ENCODE measurements at places on chromosomes 4 and X. TPM values are rescaled to one million over a fixed set of nuclear protein-coding genes. Genes with fewer than 3 reads are reported as not detected.

DNA sequence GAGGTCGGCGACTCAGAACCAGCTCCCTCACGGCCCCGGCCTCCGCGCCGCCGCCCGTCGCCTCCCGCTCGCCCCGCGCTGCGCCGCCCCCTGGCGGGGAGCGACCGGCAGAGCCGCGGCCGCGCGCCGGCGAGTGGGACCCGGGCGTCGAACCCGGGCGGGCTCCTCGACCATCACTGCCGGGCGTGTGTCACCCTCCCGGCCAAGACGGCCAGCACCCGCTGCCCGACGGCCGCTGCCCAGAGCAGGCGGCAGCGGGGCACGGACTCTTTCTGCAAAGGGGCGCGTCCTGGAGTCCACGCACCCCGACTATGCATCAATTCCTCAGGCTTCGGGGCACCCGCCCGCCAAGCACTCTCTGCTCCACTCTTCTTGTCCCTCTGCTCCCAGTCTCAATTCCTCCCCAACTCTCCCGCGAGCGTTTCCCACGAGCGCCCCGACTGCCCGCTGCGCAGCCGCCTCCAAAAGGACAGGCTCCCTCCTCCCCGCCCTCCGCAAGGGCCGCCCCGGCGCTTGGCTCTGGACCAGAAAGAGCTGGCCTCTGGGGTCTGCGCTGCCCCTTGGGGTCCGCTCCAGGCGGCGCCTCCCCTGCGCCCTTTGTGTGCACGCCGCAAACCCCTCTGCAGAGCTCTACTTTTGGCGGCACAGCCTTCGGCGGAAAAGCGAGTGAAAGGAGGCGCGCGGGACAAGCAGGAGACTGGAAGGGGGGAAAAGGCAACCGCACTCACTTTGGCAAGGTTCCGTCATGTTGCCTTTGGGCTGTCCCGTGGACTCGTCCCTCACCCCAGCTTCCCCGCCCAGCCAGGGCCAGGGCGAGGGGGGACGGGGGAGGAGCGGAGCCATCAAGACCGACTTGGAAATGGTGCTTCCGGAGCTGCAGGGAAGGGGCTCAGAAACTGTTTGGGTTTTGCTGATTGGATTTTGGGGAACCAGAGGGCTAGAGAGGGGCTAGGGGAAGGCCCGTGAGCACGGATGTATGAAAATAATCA lies 1.0 kb downstream of the PDE5A start:
- peak; percentile 51 for DNase-seq
- peaks cover 29% of the 10 kb centered on the region for H3K4me1 ChIP-seq
- H3K4me3 ChIP-seq = peak overlapping the region; percentile 64
- H3K36me3 ChIP-seq = no peaks in the 10 kb centered on the region
- no peak overlapping the region for H3K27ac ChIP-seq

- H3K4me1 ChIP-seq = no peaks in the 10 kb centered on the region
- peaks cover 14% of the 10 kb centered on the region for H3K27me3 ChIP-seq
- no peak for DNase-seq
- no peak overlapping the region for H3K27ac ChIP-seq
- H3K4me3 ChIP-seq = no peak overlapping the region
Measured at GRCh38 chr4:114599231-114599902, 760 bp downstream of the UGT8 start.

Gene MBNL3
- total RNA-seq = 14.0 TPM

DNA sequence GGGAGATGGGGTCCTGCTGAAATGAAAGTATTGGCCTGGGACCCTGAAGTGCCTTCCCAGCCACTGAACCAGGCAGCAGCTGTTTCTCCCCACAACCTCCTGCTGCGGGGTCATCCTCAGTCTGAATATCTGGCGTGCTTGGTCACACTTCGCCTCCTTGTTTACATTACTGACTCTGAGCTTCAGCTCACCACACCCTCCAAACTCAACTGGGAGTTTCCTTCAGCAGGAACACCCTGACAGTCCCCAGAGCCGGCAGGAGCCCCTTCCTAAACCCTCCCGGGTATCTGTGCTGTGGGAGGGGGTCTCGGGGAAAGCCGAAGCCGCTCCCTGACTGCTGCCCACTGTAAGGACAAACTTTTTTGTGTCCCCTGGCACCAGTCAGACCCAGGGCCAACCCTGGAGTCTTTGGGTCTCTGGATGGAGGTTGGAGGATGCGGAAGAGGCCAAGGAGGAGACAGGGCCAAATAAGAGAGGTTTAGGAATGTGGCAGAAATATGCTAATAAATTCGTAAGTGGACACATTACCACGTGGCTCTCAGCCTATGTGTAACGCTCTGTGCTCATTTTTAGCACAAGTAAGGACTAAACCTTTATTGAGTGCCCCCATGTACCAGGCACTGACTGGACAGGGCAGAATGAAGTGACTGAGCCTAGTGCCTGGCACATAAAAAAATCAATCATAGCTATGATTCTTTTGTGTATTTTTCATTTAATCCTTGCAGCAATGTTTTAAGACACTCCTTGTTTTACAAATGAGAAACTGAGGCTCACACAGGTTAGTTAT lies 20.7 kb downstream of the FHDC1 start:
- DNase-seq = no peak
- no peak overlapping the region for H3K27ac ChIP-seq
- H3K27me3 ChIP-seq = peaks cover 6% of the 10 kb centered on the region

Gene REELD1
- not detected for total RNA-seq

Gene ERCC6L
- total RNA-seq = 0.64 TPM

GRCh38 chrX:119181491-119181890 lies 53.9 kb upstream of the KIAA1210 start:
- H3K27me3 ChIP-seq = no peaks in the 10 kb centered on the region
- no peaks in the 10 kb centered on the region for H3K36me3 ChIP-seq
- H3K27ac ChIP-seq = no peak overlapping the region
- H3K4me1 ChIP-seq = no peaks in the 10 kb centered on the region

Gene PDLIM5
- 36.5 TPM for total RNA-seq

DNA sequence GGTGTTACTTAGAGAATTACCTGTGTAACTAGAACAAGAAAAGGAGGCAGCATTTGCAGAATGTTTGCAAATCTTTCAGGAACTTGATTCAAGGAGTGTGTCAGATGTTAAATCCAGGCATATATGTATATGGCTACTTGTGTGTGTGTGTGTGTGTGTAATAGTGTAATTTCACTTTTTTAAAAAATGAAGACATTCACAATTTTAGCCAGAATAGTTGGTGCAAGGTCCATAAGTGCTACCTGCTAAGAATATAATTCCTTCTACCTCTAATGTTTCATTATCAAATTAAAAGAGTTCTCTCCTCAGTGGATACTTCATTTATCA lies 158.0 kb downstream of the PALLD start:
- H3K36me3 ChIP-seq = no peaks in the 10 kb centered on the region
- no peaks in the 10 kb centered on the region for H3K4me1 ChIP-seq
- DNase-seq = no peak
- no peak overlapping the region for H3K27ac ChIP-seq
- H3K27me3 ChIP-seq = no peaks in the 10 kb centered on the region
- no peak overlapping the region for H3K4me3 ChIP-seq

DNA sequence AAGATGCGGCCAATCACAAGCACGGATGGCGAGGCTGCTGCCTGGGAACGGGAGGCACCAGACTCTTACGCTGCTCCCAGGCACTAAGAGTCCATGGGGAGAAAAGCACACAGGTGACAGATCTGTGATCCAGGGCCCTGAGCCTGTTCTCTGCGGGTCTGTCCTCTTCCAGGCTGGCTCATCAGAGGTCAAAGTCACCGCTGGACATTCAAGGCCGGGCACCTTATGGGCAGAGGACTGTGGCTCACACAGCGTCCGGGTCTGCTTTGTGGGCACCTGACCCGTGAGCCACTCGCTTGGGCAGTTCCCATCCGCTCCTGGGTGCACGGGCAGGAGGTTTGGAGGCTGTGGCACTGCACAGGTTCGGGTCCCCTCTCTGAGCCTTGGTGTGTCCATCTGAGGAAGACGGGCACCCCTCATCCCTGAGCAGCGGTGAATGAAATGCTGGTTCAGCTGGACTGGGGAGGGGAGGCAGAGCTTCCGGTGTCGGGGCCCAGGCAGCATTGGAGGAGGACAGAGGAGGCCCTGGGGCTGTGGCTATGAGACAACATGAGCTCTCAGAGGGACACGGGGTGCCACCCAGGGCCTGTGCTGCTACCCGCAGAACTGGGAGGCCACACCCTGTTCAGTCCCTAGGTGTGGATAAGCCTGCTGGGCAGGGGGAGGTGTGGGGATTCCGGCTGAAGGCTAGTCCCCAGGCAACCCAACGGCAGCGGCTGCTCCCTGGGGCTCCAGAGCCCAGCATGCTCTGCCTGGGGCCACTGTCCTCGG lies 61.2 kb upstream of the AFAP1 start:
- no peak for DNase-seq
- H3K27me3 ChIP-seq = no peaks in the 10 kb centered on the region
- H3K4me3 ChIP-seq = no peak overlapping the region
- no peaks in the 10 kb centered on the region for H3K4me1 ChIP-seq
- H3K36me3 ChIP-seq = no peaks in the 10 kb centered on the region

- no peaks in the 10 kb centered on the region for H3K4me1 ChIP-seq
- no peak overlapping the region for H3K27ac ChIP-seq
- H3K36me3 ChIP-seq = no peaks in the 10 kb centered on the region
- DNase-seq = no peak
- H3K4me3 ChIP-seq = no peak overlapping the region
Measured at GRCh38 chr4:119825696-119826095, 197.1 kb upstream of the PDE5A start.

- no peaks in the 10 kb centered on the region for H3K27me3 ChIP-seq
- no peak overlapping the region for H3K27ac ChIP-seq
- H3K36me3 ChIP-seq = no peaks in the 10 kb centered on the region
- no peak overlapping the region for H3K4me3 ChIP-seq
Measured at GRCh38 chr4:52949336-52949735, 87.2 kb downstream of the RASL11B start.

DNA sequence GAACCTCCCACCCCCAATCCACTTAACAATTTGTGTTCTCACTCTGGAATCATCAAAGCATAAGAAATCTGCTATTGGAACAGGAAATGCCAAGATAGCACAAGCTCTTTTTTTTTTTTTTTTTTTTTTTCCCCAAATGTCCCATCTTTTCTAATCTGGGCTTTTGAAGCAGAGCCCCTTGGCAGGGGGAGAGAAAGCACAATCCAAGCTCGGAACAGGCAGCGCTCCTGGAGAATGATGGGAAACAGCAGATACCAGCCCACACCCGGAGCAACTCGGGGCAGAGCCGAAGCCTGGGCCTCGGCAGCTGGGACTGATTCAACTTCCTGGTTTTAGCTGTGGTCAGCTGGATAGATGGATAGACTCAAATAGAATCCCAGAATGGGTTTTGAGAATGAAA lies 235.1 kb downstream of the QDPR start:
- H3K27ac ChIP-seq = no peak overlapping the region
- H3K27me3 ChIP-seq = no peaks in the 10 kb centered on the region
- H3K4me1 ChIP-seq = no peaks in the 10 kb centered on the region
- H3K4me3 ChIP-seq = no peak overlapping the region

DNA sequence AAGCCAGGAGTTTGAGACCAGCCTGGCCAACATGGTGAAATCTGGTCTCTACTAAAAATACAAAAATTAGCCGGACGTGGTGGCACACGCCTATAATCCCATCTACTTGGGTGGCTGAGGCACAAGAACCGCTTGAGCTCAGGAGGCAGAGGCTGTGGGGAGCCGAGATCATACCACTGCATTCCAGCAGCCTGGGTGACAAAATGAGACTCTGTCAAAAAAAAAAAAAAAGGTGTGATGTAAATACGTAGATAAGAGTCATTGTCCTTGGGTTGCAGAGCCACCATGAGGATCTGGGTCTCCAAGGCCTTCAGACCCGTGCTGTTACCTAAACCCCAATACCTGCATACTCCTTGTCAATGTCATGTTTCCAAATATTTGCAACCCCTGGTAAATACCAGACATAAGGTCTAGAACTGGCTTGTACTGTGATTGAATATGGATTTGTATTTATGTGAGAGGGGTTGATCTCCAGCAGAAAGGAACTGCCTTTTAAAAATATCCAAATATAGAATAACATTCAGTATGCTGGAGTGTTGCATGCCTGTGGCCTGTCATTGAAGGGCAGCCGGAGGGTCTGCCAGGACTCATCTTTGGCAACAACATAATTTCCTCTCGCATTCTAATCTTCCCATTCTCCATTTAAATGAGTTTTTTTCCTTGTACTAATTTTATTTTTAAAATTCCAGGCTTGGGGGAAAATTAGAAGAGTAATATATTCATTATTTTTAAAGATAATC lies 40.4 kb downstream of the ATXN3L start:
- no peak overlapping the region for H3K4me3 ChIP-seq
- no peaks in the 10 kb centered on the region for H3K27me3 ChIP-seq
- H3K36me3 ChIP-seq = no peaks in the 10 kb centered on the region
- no peaks in the 10 kb centered on the region for H3K4me1 ChIP-seq
- H3K27ac ChIP-seq = no peak overlapping the region

Gene TRIM61
- total RNA-seq = 0.25 TPM

DNA sequence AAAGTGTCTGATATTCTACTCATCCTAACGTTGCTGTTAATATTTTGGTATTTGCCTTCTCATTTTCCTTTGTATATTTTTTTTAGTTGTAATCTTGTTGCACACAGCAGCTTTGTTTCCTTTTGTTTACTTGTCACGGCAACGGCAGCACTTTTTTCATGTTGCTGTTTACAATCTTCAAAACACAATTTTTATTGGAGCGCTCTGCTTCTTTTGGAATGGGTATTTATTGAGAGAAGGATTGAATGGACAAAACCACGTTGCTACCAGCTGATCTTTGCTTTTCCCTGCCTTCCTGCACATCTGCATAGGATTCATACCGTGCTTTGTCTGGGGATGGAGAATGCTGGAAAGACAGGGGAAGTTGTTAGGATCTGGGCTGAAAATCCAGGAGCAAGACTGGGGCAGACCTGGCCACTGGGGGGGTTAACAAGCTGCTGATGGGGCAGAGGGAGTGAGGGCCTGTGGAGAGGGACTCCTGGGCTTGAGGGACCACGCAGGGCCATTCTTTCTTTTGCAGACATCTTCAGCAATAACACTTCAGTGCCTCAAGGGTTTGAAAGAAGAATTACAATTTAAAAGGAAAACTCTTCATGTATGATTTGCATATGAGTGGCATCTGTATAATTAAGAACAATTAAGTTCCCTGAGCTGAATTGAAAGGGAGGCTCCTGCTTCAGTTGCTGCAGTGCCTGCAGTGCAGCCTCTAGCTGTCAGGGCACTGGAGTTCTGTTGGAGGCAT lies 69.8 kb downstream of the TMEM131L start:
- peaks cover 2% of the 10 kb centered on the region for H3K36me3 ChIP-seq
- peak overlapping the region; percentile 13 for H3K4me3 ChIP-seq
- H3K27me3 ChIP-seq = no peaks in the 10 kb centered on the region

Gene SLC9A7
- total RNA-seq = 6.4 TPM
